Femur (tissue), 1 donor: ENCODE measurements at places on chromosomes 2 and 18.
A peak's percentile ranks its signal among the peaks of the same experiment; 100 is the strongest.

GRCh38 chr18:10877987-10878386 is 271.4 kb downstream of the PIEZO2 start:
- DNase-seq: no peak

DNA sequence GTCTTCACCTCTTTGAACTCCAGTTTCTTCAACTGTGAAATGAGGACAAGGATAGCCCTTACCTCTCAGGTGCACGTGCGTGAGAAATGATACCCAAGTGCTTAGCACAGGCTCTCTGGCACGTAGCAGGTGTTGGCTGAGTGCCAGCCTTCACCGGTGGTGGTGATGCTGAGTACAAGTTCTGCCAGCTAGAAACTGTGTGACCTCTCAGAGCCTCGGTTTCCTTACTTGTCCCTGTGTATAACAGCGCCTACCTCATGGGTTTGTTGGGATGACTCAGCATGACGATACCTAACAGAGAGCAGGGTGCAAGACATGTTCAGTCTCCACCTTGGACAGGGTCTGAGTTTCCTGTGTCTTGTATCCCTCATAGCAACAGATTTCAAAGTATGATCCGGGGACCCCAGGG is 205.1 kb downstream of the TNS1 start:
- DNase-seq: no peak

GRCh38 chr2:174490051-174490450 is 3.2 kb upstream of the GPR155 start:
- DNase-seq: no peak

- DNase-seq: no peak
Measured at GRCh38 chr2:27720004-27720551, 51.4 kb upstream of the MRPL33 start.

- peak; percentile 25 for DNase-seq
Measured at GRCh38 chr2:180370511-180371205, 363.6 kb upstream of the CWC22 start.

DNA sequence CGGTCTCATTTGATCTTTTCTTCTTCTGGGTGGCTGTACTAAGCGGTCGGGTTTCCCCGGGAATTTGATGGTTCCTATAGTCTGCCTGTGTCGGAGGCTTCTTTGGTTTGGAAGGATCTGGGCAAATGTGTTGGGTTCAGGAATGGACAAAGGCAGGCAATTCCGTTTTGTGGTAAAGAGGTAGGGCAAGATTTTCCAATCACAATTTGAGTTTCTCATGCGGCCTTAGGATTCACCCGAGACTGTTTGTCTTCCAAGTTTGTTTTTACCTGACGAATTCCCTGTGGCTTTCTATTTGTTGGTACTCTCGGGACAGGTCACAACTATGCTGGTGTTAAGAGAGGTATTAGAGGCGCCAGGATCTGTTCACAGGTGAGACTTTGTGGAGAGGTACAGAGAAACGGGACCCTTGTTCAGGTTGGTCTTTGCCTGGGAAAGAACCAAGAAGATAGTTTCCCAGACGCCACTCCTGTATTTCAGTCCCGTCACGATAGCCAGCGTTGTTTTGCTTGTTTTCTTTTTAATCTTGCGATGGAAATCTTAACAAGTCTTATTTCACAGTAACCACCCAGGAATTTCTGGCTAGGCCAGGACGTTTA is 3.0 kb downstream of the SP5 start:
- DNase-seq: no peak

DNA sequence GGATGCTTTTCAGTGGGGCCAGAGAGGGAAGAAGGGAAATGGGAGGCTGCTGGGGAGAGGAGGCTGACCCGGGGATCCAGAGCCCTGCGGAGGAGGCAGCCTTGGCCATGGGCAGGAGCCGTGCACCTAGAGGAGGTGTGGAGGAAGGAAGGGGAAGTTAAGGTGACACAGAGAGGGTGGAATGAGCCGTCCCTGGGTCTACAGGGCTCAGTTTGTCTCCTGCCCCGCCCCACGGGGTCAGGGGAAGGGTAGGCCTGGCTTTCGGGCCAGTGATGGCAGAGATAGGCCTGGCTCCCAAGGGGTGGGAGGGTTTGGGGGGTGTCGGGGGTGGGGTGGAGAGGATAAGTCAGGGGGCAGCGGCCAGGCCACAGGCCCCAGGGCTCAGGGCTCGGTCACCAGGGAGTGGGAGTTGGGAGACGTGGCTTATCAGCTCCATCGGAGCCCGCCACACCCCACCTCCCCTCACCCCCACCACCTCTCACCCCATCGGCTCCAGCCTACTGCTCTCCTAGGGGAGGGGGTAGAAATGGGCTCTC is 39.5 kb upstream of the NOTO start:
- DNase-seq: no peak

- peak; percentile 58 for DNase-seq
Measured at GRCh38 chr18:2143636-2144035, 427.7 kb downstream of the METTL4 start.

GRCh38 chr2:219302412-219302968 is 6.7 kb downstream of the PTPRN start:
- no peak for DNase-seq

- DNase-seq: no peak
Measured at GRCh38 chr18:58624011-58624410, 4.9 kb downstream of the ALPK2 start.

- DNase-seq: no peak
Measured at GRCh38 chr2:1673160-1673944, 71.0 kb downstream of the PXDN start.
